ENCODE measurements at places on chromosomes 13 and 19.

GRCh38 chr19:10961073-10961860, 437 bp downstream of the SMARCA4 start:
- DNase-seq = no peak

- DNase-seq = no peak
Measured at GRCh38 chr19:55541091-55541490, 4.2 kb upstream of the SBK2 start.

DNA sequence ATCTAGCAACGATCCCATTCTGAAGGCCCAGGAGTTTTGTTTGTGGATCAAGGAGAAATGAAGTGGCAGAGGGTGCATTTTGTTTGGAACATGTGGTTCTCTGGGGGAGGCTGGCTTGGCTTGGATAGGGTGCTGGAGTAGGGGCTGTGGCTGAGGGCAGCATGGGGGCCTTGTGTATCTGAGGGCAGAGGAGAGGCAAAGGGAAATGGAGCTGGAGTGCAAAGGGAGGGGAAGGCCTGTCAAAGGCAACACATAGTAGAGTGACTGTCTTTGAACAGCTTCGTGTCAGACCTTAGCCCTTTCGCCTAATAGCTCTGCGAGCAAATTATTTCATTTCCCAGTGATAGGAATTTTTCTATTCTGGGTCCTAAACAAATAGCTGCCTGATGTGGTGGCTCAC, 187.2 kb downstream of the KCNRG start:
- DNase-seq = no peak

GRCh38 chr19:31562966-31563612, 213.9 kb upstream of the TSHZ3 start:
- no peak for DNase-seq

GRCh38 chr13:112331675-112332074, 44.5 kb upstream of the SPACA7 start:
- no peak for DNase-seq

- DNase-seq = no peak
Measured at GRCh38 chr19:45864629-45865082, 530 bp downstream of the FOXA3 start.

DNA sequence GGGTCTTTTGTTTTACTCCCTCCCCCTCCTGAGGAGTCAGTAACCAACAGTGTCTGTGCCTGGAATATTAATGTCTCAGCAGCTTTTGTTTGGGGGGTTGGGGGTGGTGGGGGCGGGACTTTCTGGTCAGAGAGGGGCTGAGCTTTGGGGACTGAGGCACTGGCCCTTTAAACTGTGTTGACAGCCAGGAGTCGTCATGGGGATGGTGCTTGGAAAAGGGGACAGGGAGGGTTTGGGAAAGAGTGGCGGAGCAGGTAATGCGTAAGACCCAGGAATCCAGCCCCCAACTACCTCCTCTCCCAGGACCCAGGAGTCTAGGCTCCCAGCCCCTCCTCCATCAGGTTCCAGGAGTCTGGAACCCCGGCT, 5.2 kb downstream of the CADM4 start:
- no peak for DNase-seq

DNA sequence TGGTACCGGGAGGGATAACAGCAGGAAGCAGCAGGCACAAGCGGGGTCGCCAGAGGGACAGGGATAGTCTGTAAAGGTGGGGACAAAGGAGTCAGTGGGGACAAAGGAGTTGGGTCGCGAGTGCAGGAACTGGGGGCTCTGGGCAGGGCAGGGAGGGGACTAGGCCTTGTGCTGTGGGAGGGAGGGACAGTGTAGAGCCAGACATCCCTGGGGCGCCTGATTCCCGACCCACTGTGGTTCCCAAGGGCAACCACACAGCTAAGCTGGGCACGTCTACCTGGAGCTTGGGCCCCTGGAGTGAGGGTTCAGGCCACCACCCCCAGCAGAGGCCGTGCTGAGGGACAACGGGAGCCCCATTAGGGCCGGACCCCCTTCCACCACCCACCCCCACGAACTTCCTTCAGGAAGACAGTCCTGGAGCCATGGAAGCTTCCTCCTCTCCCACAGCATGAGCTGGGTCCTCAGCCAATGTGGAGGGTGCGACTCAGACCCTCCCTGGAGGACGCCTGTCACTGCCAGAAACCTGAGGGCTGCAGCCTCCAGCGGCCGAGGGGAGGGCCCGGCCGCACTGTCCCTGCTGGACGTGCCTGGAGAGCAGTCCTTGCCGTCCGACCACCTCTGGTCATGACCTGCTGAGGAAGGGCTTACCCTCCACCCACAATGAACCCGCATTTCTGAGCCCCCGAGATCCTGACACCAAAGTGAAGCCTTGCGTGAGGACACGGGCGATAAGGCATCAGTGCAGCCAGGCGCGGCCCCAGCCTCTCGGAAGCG, 77.9 kb downstream of the SPACA7 start:
- no peak for DNase-seq

GRCh38 chr19:29641597-29641996, 23.7 kb upstream of the PLEKHF1 start:
- DNase-seq = no peak

GRCh38 chr13:99316657-99317256, 9.6 kb upstream of the GPR183 start:
- no peak for DNase-seq

- DNase-seq = no peak
Measured at GRCh38 chr19:4052993-4053422, 13.7 kb downstream of the ZBTB7A start.

GRCh38 chr19:50204811-50205675, 1.6 kb downstream of the MYH14 start:
- no peak for DNase-seq

DNA sequence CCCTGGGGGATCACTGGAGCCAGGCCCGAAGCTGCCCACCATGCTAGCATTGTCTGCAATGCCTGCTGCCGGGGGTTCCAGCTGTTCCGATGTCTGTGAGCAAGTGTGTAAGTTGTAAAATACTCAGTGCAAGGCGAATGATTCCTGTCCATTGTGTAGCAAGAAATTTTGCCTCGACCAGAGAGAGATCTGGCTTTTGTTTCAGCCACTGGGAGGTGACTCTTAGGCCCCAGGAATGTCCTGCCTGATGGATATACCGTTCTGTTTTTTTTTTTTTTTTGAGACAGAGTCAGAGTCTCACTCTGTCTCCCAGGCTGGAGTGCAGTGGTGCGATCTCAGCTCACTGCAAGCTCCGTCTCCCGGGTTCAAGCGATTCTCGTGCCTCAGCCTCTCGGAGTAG, 7.3 kb upstream of the GADD45B start:
- no peak for DNase-seq

DNA sequence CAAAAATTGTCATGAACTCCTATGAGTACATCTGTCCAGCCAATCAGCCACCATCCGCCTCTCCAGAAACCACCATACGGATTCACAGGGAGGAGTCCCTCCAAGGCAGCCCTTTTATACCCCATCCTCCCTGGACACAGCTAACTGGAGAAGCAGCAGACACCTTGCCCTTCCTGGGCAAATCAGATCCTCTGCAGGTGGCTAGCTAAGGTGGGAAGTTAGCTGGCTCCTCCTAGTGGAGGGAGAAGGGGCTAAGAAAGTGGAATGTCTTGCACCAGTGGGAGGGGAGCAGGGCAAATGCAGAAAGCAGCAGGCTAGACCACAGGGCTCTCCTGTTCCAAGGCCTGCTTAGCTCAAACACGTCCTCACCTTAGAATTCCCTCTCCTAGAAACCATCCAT, 46.2 kb upstream of the UQCRFS1 start:
- no peak for DNase-seq

GRCh38 chr13:101660711-101661110, 208.2 kb downstream of the ITGBL1 start:
- no peak for DNase-seq

GRCh38 chr13:112614835-112615234, 26.9 kb upstream of the TUBGCP3 start:
- no peak for DNase-seq

DNA sequence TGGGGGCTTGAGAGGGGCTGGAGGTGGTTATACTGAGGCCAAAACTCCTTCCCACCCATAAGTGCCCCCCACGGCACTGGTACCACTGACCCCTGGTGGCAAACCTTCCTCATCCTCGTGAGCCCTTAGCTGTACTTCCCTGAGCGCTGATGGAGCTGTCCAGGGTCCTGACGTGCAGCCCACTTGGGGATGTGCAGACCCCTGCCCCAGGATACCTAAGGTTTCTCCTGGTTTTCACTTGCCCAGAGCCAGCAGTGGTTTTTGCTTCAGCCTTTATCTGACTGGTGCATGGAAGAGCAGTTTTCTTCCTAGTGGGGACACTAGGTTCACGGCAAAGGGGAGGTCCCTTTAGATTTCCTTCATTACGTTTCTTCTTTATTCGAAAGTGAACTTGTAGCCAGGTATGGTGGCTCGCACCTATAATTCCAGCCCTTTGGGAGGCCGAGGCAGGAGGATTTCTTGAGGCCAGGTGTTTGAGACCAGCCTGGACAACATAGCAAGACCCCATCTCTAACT, 28.7 kb upstream of the KCTD15 start:
- DNase-seq = no peak

GRCh38 chr13:30572859-30573275, 44.9 kb upstream of the USPL1 start:
- DNase-seq = no peak

- DNase-seq = no peak
Measured at GRCh38 chr19:768424-768823, 17.5 kb downstream of the MISP start.

DNA sequence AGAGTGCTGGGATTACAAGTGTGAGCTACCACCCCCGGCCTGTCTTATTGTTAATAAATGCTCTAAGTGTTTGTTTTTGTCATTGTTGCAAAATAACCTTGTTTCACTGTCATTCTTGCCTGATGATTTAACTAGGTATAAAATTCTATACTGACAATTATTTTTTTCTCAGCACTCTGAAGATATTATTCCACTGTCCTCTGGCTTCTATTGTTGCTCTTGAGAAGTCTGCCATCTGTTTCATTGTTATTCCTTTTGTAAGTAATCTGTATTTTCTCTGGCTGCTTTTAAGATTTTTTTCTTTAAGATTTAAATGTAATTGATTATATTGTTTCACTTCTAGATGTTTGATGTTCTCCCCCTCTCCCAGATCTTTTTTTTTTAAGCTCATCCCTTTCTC, 17.6 kb downstream of the ZNF420 start:
- DNase-seq = no peak

DNA sequence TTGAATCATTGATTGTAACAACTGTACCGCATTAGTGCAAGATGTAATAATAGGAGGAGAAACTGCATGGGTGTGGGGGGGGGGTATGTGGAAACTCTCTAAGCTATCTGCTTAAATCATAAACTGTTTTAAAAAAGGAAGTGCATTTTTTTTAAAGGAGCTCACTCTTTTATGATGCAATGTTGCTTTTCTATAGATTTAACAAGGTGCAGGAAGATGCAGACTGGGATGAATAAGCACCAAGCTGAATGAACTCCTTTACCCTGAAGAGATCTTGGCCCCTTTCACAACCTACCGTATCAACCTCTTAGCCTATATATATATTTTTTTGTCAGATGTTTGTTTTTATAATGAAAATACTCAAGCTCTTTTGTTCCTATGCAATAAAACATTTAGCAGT, 95.9 kb downstream of the AKAP11 start:
- DNase-seq = no peak

DNA sequence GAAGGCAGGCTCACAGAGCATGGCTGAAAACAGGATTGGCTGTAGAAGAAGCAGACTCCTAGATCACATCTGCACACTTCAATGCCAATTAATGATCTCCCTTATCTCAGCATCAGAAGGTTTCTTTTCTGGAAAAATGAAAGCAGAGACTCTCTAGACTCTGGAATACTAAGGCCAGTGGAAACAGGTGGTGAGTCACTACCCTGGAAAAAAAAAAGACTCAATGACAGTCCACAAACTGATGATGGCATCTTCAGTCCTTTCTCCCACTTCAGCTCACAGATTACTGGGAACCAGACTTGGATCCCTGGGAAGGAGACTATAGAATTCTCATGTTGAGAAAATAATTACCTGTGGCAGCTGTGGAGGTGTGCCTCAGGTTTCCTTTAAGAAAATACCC, 47.5 kb upstream of the MBNL2 start:
- no peak for DNase-seq

DNA sequence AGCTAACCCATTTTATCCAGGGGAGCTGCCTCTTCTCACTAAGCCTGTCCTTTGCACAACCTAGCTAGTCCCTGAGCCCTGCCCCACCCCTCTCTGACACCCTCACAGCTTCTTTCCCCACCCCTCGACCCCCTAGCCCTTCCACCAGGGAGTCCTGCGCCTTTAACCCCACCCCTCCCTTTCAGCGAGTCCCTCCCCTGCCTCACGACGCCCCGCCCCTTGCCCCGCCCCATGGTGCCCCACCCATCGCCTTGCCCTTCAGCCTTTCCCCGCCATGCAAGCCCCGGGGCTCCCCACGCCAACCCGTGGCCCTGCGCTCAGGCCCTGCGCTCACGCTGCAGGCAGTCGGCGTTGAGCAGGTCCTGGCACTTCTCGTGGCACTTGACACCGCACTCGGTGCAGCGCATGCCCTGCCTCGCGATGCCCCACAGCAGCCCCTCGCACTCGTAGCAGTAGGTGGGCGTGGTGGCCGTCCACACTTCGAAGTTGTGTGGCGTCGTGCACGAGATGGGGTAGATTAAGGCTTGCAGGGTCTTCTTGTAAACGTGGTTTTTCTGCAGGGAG, 40.0 kb downstream of the UNC13A start:
- DNase-seq = no peak

DNA sequence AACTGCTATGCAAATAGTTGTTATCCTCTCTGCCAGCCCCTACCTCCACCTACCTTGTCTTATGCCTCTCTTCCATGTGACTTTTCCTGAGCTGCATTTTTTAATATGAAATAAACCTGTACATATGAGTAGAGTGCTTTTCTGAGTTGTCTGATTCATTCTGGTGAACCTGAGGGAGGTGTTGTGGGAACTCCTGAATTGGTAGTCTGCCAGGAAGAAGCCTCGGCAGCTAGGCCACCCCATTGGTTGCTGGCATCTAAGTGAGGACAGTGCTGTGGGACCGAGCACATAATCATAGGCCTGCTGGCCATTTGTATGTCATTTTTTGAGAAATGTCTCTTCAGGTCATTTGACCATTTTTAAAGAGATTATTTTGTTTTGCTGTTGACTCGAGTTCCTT, 1146.8 kb downstream of the UQCRFS1 start:
- no peak for DNase-seq

- no peak for DNase-seq
Measured at GRCh38 chr13:112579310-112579843, 8.6 kb downstream of the TUBGCP3 start.

- no peak for DNase-seq
Measured at GRCh38 chr19:7923295-7924191, 2.4 kb downstream of the CTXN1 start.

DNA sequence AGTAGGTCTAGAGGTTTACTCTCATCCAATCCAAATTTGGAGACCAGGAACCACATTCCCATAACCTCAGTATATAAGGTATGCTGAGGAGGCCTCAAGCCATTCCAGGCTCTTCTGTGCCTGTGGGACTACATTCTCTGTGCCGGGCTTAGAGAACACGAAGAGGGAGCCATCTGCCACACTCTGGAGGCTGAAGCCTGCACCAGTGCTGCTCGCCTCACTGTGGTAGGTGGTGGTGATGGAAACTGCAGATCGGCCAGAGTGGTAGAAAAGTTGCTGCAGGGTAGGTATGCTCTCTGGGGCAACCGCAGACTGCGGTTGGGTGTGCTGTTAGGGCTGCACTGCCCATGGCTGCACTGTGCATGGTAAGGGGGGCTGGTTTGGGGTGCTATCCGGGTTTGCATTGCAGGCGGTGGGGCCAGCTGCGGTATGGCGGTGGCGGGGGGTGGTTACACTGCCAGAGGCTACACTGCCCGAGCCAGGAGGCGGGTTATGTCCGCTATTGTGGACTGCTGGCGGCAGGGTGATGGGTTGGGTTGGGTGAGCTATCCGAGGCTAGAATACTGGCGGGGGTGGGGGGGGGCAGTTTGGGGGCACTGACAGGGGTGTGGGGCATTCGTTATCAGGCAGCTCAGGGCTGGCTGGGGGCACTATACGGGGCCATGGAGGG, 145.0 kb downstream of the TNFRSF19 start:
- DNase-seq = no peak

Measured in iPS DF 19.7 (cell line).